ENCODE measurements at places on chromosomes 3 and 15.

GRCh38 chr3:15858547-15859506, 61.0 kb upstream of the ANKRD28 start:
- DNase-seq, result no peak

- no peak for DNase-seq
Measured at GRCh38 chr3:192931825-192932224, 14.2 kb upstream of the MB21D2 start.

DNA sequence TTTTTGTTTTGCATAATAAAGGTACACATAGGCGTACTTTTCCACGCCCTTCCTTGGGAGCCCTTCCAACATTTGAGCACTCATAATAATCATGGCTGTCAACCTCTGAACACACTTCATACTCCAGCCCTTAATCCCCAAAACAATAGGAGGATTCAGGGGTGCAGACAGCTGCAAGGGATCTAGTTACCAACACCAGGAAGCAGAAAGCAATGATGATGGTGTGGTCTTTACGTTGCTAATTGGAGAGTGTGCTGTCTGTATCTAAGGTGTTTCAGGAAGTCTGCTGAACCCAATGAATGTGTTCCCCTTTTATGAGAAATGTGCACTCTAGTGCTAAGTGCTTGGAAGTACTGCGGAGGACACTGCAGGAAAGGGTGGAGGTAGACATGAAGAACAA, 60.3 kb upstream of the PDZRN3 start:
- no peak for DNase-seq

- no peak for DNase-seq
Measured at GRCh38 chr3:175571096-175571495, 712.0 kb downstream of the NAALADL2 start.

GRCh38 chr3:157500232-157500631, 3.0 kb downstream of the VEPH1 start:
- DNase-seq, result no peak

DNA sequence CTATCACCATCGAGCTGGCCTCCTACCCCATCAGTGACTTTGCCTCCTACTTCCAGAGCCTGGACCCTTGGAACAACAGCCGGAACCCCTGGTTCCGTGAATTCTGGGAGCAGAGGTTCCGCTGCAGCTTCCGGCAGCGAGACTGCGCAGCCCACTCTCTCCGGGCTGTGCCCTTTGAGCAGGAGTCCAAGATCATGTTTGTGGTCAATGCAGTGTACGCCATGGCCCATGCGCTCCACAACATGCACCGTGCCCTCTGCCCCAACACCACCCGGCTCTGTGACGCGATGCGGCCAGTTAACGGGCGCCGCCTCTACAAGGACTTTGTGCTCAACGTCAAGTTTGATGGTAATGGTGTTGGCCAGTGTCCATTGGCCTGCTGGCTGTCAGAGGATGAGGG, 6.1 kb downstream of the GRM2 start:
- DNase-seq, result no peak

DNA sequence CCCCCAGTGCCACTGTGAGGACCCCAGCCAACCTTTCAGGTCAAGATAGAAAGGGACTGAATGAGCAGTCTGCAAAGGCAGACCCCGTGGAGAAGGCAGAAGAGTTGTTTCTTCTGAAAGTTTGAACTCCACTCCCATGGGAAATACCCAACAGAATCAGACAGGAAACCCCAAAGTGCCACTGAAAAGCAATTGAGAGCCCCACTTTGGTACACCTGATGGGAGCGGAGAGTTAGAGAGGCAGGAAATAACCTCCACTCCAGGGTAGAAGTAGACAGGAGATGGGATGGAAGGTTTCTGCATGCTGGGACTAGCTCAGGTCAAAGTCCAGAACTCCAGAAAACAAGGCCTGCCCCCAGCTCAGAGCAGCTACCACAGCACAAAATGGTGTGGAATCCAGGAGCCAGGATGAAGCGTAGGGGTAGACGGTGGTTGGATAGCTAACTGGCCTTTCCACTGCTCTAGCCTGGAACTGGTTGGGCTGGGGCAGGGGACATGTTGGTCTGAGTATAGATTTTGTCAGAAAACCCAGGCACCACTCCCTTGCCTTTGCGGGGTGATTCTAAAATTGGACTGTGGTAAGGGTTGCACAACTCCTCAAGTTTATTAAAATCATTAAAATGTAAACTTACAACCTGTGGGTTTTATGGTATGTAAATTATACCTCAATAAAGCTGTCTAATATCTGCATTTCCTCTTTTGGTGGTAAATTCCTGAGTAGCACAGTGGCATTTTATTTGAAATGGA, 1.9 kb upstream of the RAB43 start:
- DNase-seq, result no peak

DNA sequence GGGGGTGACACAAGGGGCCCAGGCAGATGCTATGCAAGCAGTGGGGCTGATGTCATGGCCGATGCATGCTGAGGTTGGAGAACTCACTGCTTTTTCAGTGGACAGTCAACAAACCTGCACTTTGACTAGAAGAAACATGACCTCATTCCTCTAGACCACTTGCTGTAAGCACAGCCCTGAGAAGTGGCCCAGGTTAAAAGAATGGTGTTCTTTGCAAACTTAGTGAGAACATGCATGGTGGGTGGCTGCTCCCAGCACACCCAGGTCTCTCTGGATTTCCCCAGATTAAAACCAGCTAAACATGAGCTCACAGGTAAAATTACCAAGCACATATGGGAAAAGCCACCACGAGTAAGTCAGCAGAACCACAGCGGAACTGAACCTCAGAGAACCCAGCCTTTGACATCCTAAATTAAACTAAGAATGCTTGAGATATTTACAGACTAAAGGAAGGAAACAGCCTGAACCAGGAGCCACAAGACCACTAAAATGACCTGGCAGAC, 15.5 kb downstream of the DLEC1 start:
- DNase-seq, result no peak

GRCh38 chr3:5185093-5185673, 2.3 kb upstream of the EDEM1 start:
- no peak for DNase-seq

- no peak for DNase-seq
Measured at GRCh38 chr3:43770426-43771103, 79.8 kb downstream of the ABHD5 start.

DNA sequence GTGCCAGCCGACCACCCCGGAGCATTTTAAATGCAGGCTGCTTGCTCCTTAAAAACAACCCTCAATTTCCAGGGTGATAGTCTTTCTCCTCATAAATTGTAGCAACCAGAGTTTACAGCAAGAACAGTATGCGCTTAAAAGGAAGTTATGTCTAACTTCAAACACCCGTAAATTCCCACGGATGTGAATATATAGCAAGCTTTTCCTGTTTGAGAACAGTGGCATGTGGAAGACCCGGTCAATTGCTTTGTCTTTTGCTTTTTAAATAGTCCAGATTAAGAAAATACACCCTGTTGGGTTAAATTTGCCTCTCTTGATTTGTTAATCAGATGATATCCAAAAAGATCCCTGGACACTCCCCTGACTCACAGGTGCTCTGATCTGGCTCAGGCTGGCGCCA, 20.8 kb downstream of the MRPS25 start:
- no peak for DNase-seq

GRCh38 chr3:182739619-182740018, 53.7 kb upstream of the ATP11B start:
- DNase-seq, result no peak

- peak; percentile 12 for DNase-seq
Measured at GRCh38 chr3:149534671-149535332, 60.3 kb downstream of the TM4SF4 start.

GRCh38 chr3:35849963-35850362, 210.6 kb downstream of the ARPP21 start:
- no peak for DNase-seq

- DNase-seq, result no peak
Measured at GRCh38 chr15:41278319-41278718, 47.3 kb downstream of the CHP1 start.

GRCh38 chr3:71282976-71283375, 300.6 kb downstream of the FOXP1 start:
- no peak for DNase-seq

DNA sequence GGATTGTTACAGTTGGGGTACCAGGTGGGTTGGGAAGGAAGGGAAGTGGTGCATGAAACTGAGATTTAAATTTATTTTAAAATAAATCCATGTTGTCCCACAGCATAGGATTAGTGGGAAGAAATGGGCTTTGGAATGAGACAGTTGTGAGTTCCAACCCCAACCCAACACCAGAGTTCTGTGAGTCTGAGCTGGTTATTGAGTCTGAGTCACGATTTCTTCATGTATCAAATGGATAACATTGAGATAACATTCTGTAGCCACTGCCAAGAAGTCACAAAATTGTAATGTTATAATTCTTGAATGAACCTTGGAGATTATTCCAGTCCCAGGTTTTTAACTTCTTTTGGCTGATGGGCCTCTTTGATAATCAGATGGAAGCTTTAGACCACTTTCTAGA, 13.7 kb downstream of the IFT122 start:
- no peak for DNase-seq

DNA sequence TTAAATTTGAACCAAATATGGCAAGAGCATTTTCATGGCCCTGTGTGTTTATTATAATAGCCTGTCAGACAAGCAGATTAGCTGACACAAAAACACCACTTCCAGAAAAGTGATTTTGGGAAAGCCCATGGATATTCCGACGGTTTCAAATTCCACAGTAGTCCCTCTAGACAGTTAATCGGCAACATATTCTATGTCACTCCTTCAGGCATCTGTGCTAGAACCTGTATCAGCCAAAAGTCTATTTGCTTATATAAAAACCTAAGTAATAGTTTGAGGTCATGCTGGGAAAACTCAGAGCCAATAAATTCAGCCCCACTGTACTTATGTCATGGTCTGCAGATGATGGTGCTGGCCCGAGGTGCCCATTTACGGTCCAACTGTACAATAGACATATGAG, 110.2 kb upstream of the ARHGEF26 start:
- DNase-seq, result no peak

DNA sequence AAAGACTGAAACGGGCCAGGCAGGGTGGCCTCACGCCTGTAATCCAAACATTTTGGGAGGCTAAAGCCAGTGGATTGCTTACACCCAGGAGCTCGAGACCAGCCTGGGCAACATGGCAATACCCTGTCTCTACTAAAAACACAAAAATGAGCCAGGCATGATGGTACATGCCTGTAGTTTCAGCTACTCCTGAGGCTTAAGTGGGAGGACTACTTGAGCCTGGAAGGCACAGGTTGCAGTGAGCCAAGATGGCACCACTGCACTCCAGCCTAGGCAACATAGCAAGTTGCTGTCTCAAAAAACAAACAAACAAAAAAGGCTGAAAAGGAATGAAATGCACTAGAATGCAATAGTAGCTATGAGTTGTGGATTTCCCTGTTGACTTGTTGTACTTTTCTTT, 94.7 kb downstream of the STAG1 start:
- DNase-seq, result no peak

- peak; percentile 56 for DNase-seq
Measured at GRCh38 chr15:72783004-72783639, 436 bp downstream of the ADPGK start.

- no peak for DNase-seq
Measured at GRCh38 chr3:31391150-31391549, 141.6 kb upstream of the STT3B start.

- DNase-seq, result no peak
Measured at GRCh38 chr3:138032567-138032966, 22.6 kb downstream of the CLDN18 start.

- no peak for DNase-seq
Measured at GRCh38 chr3:129118745-129119144, 2.9 kb downstream of the RAB43 start.

DNA sequence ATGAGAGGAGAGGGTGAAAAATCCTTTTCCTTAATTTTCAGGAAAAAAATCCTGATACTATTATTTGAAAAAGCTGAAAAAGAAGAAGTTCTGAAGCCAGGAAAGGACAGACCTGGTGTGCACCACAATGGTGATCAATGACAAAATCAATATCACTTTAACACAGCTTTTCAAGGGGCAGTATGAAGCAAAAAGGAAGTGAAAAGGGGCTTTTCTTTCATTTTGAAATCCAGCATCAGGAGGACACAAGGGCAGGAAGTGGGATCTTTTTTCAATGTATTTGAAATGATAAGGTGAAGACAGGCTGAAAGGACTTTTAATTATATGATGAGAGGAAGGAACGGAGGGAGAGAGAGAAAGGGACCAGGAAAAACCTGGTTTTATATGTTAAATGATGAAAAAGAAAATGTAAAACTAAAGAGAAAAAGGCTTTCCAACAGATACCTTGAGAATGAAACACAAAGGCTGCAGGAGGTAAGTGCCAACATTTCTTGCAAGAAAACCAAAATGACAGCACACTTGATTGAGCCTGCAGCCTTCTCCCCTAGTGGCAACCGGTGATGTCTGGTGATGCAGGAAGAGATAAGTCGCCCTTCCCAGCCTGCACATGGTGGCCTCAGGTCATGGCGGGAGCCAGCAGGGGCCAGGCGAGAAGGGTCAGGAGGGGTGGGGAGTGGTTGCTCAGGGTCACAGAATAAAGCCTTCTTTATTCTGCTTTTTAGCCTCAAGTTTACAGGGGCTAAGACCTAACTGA, 236.7 kb upstream of the WNT5A start:
- no peak for DNase-seq

DNA sequence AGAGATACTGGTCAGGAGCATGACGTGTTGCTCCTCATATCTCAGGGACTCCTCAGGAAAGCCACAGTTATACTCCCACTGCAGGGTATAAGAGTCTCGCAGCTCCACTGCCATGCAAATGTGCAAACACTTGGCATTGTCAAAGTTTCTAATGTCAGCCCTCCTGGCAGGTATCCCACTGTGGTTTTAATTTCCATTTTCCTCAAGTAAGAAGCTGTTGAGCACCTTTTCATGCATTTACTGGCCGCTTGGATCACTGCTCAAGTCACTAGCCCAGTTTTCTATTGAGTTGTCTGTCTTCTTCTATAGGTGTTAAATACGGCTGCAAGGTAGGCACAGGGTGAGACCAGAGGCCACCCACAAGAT, 41.9 kb upstream of the GRIP2 start:
- no peak for DNase-seq

GRCh38 chr15:89693091-89693490, 2.5 kb downstream of the WDR93 start:
- no peak for DNase-seq

DNA sequence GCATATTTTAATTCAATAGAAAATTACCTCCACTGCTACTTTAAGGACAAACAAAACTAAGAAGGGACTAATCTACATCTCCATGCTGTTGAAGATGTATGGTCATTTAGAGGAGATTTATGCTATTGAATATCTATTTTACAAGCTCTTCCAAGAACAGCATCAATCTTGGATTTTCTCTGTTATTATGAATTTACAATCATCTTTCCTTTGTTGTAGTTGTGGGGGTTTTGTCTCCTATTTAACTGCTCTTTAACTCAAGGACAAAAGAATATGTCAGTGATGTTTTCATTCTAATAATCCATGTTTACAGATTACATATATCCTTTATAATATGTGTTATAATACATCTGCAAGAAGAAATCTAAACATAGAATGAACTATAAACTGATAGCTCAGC, 907.8 kb downstream of the ROBO2 start:
- DNase-seq, result no peak

- DNase-seq, result no peak
Measured at GRCh38 chr3:112656043-112656442, 15.1 kb upstream of the CCDC80 start.

- no peak for DNase-seq
Measured at GRCh38 chr3:126684218-126684751, 19.8 kb upstream of the CHCHD6 start.

- DNase-seq, result no peak
Measured at GRCh38 chr3:35598804-35599203, 40.5 kb upstream of the ARPP21 start.

GRCh38 chr15:51776952-51777569, 25.7 kb downstream of the TMOD2 start:
- DNase-seq, result peak; percentile 33

- DNase-seq, result no peak
Measured at GRCh38 chr15:30962079-30962478, 29.3 kb downstream of the MTMR10 start.
